CD4-positive, alpha-beta T cell (primary cell): ENCODE measurements at places on chromosomes 1 and 21.

- DNase-seq = no peak
Observed at GRCh38 chr1:185821612-185822385, 87.6 kb downstream of the HMCN1 start.

- DNase-seq = no peak
Observed at GRCh38 chr1:64540265-64540791, 70.4 kb downstream of the CACHD1 start.

DNA sequence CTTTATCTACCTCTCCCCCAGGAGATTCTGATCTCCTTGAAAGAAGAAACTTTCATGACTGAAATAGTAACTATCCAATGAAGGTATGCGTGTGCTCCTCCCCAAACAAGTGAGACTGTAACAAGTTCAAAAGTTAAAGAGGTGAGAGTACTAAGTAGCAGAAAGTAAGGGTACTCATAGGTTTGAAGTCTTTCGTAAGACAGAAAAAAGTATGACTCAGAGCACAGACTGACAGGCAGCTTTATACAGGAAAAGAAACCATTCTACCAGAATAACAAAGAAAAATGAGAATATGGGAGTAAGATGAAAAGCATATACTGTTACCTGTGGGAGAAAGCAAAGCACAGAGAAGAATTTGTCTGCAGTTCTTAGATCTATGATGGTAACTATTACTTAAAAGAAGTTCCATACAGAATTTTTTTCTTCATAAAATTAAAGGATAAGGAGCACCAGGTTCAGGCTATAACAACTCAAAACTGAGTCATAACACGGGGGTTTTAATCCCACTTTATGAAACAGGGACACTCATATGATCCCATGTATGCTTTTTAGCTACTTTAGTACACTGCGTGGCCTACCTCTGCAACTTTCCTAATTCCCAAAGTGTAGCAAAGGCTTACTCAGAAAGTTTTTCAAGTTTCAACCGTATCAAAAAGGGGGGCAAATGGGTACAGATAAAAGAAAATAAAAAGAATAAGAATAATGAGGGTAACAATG is 52.0 kb downstream of the FOXJ3 start:
- no peak for DNase-seq

DNA sequence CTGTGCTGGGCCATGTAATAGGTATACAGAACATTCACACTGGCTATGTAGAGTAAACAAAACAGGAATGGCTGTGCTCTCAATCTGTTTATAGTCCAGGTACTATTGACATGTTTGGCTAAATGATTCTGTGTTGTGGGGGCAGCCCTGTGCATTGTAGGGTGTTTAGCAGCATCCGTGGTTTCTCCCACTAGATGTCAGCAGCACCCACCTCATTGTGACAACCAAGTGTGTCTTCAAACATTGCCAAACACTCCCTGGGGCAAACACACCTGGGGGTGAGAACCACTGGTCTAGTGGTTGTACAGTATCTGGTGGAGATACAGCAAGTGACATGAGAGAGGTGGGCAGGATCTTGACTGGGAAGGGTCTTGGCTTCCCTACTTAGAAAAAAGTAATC is 80.4 kb upstream of the SPATA6 start:
- peak; percentile 1 for DNase-seq

GRCh38 chr1:60942896-60943638 is 139.3 kb upstream of the NFIA start:
- DNase-seq = peak; percentile 13

DNA sequence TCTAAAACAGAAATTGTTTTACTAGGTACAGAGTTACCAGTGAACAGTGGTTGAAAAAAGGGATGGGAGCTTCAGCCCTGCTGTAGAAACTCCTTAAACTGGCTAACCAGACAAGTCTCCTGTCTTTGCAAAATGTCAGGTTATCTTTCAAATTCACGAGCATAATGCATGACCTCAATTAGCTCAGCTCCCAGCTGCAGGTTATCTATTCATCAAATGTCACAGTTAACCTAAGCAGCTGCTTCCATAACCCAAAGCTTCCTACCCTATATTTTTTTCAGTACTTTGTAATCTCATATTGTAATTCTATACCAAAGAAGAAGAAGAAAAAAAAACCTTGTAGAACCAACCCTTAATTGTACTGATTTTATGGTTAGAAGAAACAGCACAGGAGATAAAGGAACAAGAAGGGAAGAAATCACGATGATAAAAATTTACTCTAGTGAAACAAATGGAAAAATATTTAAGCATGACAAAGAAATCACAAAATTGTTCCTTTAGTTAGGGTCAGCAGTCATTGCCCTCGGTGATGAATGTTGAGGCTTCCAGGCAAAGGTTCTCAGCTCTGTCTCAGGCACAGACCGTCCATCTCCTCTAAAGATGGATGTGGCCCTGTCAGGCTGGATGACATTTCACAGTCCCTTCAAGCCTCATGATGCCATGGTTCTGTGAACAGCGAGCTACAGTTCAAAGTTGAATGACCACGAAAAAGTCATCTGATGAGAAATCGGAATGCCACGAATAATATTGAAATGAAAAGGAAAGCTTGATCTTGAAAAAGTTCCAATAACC is 95.9 kb downstream of the PLD5 start:
- no peak for DNase-seq

DNA sequence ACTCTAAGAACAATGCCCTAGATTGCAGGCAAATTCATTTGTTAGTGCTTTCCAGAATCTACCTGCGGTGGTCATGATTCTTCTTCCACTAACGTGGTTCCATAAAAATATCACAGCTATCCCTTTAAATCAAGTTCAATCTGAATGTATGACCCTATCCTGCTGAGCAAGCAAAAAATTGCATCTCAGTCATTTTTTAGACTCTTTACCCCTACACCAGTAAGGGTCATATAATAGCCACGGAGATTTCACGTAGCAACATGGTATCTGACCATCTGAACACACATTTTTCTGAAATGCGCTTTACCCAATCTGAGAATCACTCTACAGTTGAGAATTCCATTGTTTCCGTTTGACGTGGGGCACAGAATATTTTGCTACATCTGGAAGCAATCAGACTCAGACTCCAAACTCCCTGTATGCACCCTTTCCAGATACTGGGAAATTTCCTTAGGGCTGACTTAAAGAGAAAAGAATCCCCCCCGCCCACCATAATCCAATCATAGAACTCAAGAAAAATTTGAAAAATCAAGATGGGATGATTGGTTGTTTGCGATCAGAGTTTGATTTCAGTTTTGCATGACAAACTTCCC is 699.2 kb upstream of the ZP4 start:
- DNase-seq = no peak

GRCh38 chr1:36524359-36525062 is 41.8 kb upstream of the CSF3R start:
- DNase-seq = no peak

- no peak for DNase-seq
Observed at GRCh38 chr1:236220473-236220872, 61.3 kb downstream of the ERO1B start.

- no peak for DNase-seq
Observed at GRCh38 chr1:10299151-10299550, 88.8 kb downstream of the KIF1B start.

GRCh38 chr1:204438628-204439027 is 27.0 kb upstream of the PPP1R15B start:
- DNase-seq = no peak

DNA sequence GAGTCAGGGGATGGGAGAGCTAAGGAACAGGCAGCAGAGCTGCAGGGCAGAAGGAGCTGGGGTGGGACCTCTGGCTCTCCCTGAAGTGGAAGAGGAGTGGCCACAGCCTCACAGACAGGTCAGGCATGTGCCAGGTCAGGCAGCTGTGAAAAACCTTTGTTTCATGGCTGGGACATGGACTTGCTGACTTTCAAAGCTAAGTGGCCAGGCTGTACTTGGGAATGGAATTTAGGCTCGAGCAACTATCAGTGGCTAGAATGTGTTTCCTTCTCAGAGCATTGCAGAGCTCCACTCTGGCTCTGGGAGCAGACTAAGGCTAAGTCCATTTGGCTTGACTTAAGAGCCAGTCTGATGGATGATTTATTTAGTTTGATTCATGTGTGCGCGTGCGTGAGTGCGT is 385.1 kb downstream of the LMX1A start:
- DNase-seq = no peak

- peak; percentile 8 for DNase-seq
Observed at GRCh38 chr1:53568540-53568939, 109.3 kb downstream of the DMRTB1 start.

DNA sequence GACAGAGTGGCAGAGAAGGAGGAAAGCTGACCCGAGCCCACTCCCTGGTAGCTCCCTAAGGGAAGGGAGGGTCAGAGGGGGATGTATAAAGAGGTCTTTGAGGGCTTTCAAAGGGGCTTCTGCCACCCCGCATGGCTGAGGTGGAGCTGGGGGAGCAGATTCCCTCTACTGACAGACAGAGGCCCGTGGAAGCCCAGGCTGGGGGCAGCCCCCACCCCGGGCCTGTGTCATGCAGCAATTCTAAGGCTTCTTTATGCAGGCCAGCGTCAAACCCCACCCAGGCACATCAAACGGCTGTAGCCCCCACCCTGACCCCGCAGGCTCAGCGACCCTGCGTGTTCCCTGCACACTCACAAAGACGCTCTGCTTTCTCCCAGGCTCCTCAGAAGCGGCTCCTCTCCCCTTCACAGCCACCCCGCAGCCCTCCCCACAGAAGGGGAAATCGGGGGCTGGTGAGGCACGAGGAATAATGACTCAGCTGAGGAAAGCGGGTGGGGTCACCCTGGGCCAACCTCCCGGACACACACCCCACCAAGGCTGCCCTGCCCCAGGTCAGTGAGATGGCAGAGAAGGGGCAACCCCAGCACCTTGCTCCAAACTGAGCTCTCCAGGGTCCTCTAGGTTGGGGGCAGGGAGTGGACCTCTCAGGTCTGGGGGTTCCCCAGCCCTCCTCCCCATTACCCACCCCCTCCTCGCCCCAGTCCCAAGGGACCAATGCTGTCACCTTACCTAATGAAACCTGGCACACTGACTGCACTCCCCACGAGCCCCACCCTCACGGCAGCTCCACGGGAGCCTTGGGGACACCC is 10.8 kb downstream of the SLC45A3 start:
- no peak for DNase-seq

DNA sequence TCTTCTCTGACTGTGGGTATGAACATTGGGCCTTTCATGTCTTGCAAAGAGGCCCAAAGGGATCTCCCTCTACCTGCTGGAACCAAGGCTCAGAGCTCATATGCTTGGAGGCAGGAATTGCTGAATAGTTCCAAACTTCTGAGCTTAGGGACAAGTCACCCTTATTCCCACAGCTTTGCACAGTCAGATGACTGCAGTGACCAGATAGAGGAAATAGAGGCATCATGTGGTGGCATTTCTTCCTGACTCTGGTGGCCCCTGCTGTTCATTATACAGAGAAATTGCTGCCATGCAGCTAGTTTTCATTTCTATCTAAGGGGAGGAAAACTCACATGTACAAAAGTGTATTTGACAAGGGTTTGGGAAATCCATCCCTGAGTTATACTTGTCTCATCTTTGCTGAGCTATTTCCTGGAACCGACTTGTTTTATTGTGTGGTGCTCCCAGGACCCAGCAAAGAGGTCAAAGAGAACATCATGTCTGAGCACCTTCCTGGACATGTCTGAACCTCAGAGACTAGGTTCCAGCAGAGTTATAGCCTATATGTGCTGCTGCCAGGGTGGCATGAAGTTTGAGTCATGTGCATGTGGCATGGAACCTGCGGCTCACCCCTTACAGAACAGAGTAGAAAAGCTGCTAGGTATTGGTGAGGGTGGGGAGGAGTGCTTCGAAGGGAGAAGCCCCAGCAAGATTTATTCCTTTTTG is 131.2 kb downstream of the PIK3R3 start:
- DNase-seq = no peak

DNA sequence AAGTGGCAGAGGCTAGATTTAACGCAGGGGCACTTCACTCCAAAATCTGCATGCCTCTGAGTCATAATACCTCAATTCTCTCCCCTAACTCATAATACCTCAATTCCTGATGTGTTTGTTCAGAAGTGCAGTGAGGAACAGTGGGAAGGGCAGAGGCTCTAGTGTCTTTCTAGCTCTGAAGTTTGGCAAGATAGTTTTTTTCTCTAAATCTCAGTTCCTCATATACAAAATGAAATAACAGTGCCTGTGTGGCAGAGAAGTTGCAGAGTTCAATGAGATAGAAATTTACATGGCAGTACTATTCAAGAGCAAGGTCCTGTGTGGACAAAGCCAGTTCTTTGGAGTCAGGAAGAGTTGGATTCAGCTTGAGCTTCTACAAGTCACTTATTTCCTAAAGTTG is 9.8 kb downstream of the JUN start:
- no peak for DNase-seq

GRCh38 chr1:147912553-147912952 is 10.0 kb downstream of the GJA8 start:
- no peak for DNase-seq

- DNase-seq = no peak
Observed at GRCh38 chr21:45623436-45623835, 20.1 kb upstream of the PCBP3 start.

GRCh38 chr1:205449254-205449749 is 6.5 kb downstream of the BLACAT1 start:
- no peak for DNase-seq

- no peak for DNase-seq
Observed at GRCh38 chr21:31665397-31665796, 5.9 kb downstream of the SOD1 start.

GRCh38 chr1:11143907-11144306 is 44.2 kb upstream of the EXOSC10 start:
- DNase-seq = no peak

DNA sequence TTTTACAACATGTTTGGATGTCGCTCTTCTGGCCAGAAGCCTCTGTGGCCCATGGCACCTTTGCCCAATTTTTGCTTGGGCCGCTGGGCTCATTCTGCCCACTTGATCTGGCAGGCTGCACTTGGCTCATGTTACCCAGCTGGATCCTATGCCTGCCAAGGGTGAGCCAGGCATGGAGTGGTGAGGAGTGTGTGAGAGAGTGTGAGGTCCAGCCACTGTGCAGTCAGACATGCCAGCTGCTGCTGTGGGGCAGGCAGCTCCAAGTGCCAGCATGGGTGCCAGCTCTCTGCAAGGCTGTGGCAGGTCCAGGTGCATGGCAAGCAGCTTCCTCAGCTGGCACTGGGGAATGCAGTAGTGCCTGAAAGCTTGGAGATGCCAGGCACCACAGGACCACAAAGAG is 71.0 kb downstream of the EBNA1BP2 start:
- no peak for DNase-seq

- no peak for DNase-seq
Observed at GRCh38 chr1:12305377-12305776, 75.5 kb downstream of the VPS13D start.

DNA sequence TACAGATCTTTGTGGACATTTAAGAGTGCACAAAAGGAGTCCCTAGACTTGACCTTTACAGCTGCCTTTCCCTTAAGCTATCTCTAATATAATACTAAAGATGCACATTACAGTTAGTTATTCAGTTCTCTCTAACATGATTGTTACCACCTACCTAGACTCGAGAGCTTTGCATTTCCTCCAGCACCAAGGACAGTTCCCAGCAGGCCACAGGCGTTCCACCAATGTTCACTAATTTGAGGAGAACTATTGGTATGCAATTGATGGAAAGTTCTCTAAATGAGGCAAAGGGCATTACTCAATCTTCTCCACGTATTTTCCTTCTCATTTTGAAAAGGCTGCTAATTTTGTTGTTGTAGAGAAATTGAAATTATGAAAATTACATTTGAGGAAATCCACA is 5.4 kb upstream of the NTNG1 start:
- no peak for DNase-seq

- no peak for DNase-seq
Observed at GRCh38 chr1:206067486-206068227, 14.7 kb downstream of the RHEX start.

GRCh38 chr1:1136547-1137230 is 20.8 kb upstream of the C1orf159 start:
- no peak for DNase-seq
